KG1 (cell line): ENCODE measurements at places on chromosomes 2 and 18.

DNA sequence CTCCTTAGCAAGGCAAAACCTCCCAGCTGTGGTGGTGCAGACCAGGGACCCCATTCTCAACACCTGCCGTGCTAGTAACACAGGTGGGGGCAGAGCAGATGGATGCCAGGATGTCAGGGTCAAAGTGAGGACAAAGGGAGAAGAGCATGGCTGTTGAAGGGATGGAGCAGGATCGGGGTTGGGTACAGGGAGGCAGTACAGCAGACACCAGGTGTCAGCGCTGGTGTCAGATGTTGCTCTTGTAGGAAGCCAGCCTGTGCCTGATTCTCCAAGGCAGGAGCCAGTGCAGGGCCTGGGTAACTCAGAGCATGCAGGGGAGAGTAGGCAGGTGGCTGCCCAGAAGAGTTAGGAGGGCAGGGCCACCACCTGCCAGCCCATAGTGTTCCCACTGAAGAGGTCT, 222.1 kb upstream of the SPRED2 start:
- DNase-seq = no peak

DNA sequence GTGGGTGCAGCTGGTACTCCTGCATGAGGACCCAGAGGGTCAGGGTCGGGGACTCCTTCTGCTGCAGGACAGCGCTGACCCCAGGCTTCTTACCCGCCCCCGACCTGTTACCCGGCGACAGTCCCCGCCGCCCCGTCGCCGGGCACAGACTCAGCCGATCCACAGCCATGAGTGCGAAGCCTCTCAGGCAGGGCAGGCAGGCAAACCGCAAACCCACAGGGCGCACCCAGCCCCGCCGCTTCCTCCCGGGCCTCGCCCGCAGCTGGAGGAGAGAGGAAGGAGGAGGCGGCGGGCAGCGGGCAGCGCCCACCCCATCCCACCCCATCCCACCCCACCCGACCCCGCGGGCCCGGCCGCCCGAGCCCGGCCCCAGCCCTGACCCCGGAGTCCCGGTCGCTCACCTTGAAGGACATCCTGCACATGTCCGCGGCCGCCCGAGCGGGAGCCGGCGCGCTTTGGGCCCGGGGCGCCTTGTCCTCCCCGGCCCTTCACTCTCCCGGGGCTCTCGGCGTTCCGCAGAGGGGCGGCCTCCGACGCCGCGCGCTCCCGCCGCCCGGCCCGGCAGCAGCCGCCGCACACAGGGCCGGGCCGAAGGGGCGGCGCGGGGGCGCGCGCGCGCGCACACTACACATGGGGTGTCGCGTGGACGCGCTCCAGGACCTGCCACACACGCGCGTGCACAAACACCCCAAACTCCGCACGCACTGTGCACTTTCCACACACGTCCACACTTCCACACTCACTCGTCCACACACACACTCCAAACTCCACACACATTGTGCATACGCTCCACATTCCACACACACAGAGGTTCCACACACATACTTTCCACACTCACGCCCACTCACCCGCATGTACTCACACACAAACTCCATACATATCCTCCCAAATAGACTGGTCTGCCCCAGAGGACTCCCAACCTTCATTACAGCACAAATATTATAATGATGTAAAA, at the start of gene ANKRD29:
ANKRD29 (minus strand) TSS at position 603 of the 955 bp plus-strand sequence; CDS start at position 422, 181 bp downstream.
- no peak for DNase-seq

- no peak for DNase-seq
Measured at GRCh38 chr2:176650838-176651555, 381.8 kb downstream of the MTX2 start.

GRCh38 chr2:71102981-71103681, 26.9 kb downstream of the MCEE start:
- no peak for DNase-seq

GRCh38 chr18:24466771-24467170, 6.3 kb downstream of the HRH4 start:
- DNase-seq = no peak

- no peak for DNase-seq
Measured at GRCh38 chr18:25830787-25831186, 259.6 kb downstream of the SS18 start.

GRCh38 chr2:42917425-42917927, 125.1 kb upstream of the HAAO start:
- no peak for DNase-seq

DNA sequence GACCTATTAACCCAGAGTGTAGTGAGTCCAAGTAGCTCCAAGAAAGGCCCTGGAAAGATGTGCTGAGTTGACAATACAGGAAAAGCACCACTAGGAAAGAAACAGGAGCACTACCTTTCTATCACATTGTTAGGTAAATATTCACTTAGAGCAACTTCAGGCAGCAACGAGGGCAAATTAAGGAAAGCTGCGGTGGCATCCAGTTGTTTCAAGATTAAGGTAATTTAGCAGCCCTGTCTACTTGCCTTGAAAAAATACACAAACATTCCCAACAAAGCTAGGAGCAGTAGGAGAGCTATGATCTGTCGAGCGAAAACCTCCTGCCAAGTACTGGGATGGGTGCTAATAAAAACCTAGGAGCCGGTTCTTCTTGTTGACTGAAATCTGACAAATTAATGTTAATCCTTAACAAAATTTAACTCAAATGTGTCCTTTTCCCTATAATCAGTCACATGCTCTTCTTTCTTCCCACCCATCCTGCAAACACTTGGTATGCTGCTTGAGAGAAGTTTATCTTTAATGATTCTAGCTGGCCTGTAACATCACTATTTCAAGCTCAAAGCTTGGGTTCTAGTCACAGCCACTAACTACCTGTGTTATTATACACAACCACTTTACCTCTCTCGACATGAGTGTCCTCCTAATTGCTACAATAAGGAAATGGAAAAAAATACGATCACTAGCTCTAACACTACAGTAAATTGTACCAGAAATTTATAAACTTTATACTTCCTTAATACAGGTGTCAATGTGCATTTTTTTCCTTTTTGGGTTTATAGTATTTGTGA, 2.0 kb downstream of the ACAA2 start:
- no peak for DNase-seq

DNA sequence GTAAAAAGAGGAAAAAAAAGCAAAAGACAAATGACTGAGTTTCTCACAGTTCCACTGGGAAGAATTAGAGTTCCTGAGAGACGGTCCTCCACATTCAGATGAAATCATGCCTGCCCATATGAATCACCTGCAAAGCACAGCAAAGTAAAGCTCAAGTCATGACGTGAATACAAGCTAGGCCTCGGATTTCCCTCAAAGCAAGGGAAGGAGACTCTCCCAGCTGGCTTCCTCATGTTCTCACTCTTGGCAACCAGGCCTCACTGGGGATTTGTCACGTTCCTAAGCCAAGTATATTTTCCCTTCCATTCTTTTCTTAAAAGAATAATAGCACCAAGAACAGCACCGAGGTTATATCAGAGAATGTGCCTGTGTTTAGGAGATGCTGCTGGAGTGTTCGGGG, 47.0 kb downstream of the CYP27C1 start:
- no peak for DNase-seq

GRCh38 chr2:195410074-195410671, 246.9 kb upstream of the SLC39A10 start:
- DNase-seq = no peak

GRCh38 chr18:36078751-36079529, 11.6 kb upstream of the RPRD1A start:
- DNase-seq = no peak
